Naive thymus-derived CD8-positive, alpha-beta T cell (primary cell): ENCODE measurements at places on chromosomes 4 and X. TPM values are rescaled to one million over a fixed set of nuclear protein-coding genes. Genes with fewer than 3 reads are reported as not detected.

- H3K27me3 ChIP-seq = no peaks in the 10 kb centered on the region
- DNase-seq = no peak
- H3K4me3 ChIP-seq = no peak overlapping the region
Observed at GRCh38 chr4:104416725-104417356, 77.9 kb downstream of the CXXC4 start.

- no peak overlapping the region for H3K4me3 ChIP-seq
- H3K36me3 ChIP-seq = no peaks in the 10 kb centered on the region
- no peaks in the 10 kb centered on the region for H3K27me3 ChIP-seq
- DNase-seq = no peak
- H3K4me1 ChIP-seq = no peaks in the 10 kb centered on the region
Observed at GRCh38 chrX:130118441-130119311, 8.4 kb upstream of the ELF4 start.

- no peak for DNase-seq
- H3K36me3 ChIP-seq = no peaks in the 10 kb centered on the region
- no peaks in the 10 kb centered on the region for H3K4me1 ChIP-seq
- H3K4me3 ChIP-seq = no peak overlapping the region
Observed at GRCh38 chr4:82398263-82398662, 24.5 kb upstream of the HNRNPD start.

GRCh38 chrX:137945470-137945869 is 379.5 kb downstream of the ZIC3 start:
- H3K4me1 ChIP-seq = no peaks in the 10 kb centered on the region
- no peaks in the 10 kb centered on the region for H3K36me3 ChIP-seq
- H3K27me3 ChIP-seq = no peaks in the 10 kb centered on the region
- no peak overlapping the region for H3K27ac ChIP-seq

Gene PFKFB1
- total RNA-seq = 1.1 TPM

Gene ARAF
- 109 TPM for total RNA-seq

Gene GAK
- total RNA-seq = 164 TPM

- H3K27ac ChIP-seq = peak overlapping the region; percentile 24
- H3K4me1 ChIP-seq = peaks cover 22% of the 10 kb centered on the region
- peak overlapping the region; percentile 33 for H3K4me3 ChIP-seq
- H3K27me3 ChIP-seq = no peaks in the 10 kb centered on the region
- H3K36me3 ChIP-seq = no peaks in the 10 kb centered on the region
Observed at GRCh38 chr4:183455431-183456195, 11.2 kb downstream of the CDKN2AIP start.
